ENCODE measurements at places on chromosomes 5 and 9.
A peak's percentile ranks its signal among the peaks of the same experiment; 100 is the strongest.

- DNase-seq, result no peak
These were observed 171.5 kb upstream of the GNA14 start for GRCh38 chr9:77819657-77820056.

GRCh38 chr9:16868701-16869100, 1.8 kb downstream of the BNC2 start:
- no peak for DNase-seq

GRCh38 chr9:130422546-130422945, 22.2 kb upstream of the ASS1 start:
- DNase-seq, result no peak

DNA sequence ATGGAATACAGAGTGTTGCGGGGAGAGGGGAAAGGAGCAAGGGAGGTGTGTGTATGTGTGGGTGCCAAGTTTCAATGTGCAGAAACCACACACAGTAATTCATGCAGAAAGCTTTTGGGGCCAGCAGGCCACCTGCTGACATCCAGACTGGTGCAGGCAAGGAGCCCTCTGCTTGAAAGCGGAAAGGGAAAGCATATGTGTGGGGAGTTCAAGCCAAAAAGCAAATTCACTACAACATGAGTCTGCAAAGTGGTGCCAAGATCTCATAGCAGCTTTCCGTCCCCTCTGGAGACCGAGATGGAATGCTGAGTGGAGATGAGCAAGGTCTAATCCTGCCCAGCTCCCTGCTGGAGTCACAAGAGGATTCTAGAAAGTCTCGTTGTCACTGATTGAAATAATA, 159.7 kb upstream of the VLDLR start:
- no peak for DNase-seq

- DNase-seq, result no peak
These were observed 51.5 kb downstream of the PIK3R1 start for GRCh38 chr5:68267066-68267465.

GRCh38 chr9:13181652-13182051, 97.8 kb downstream of the MPDZ start:
- peak; percentile 10 for DNase-seq

Data from D721Med (cell line).